ENCODE measurements at places on chromosomes 11 and 22.

DNA sequence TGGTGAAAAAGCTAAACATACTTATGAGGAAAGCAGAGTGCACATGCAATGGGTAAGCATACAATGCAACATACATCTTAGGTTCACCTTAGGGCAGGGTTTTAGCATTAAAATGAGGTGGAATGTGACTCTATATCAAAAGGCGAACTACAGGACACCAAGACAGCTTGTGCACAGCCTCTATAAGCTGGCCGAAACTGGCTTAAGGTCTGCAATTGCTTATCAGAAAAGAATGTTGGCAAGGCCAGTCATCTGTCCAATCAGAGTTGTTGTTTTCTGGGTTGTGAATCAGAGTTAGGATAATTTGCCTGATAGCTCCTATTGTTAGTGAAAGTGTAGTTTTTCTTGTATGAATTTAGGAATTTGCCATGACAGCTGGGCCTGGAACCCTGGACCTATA, 76.5 kb downstream of the LRRC4C start:
- no peak for DNase-seq

- peak; percentile 75 for DNase-seq
These were observed 6.3 kb upstream of the FADS3 start for GRCh38 chr11:61897387-61898246.

DNA sequence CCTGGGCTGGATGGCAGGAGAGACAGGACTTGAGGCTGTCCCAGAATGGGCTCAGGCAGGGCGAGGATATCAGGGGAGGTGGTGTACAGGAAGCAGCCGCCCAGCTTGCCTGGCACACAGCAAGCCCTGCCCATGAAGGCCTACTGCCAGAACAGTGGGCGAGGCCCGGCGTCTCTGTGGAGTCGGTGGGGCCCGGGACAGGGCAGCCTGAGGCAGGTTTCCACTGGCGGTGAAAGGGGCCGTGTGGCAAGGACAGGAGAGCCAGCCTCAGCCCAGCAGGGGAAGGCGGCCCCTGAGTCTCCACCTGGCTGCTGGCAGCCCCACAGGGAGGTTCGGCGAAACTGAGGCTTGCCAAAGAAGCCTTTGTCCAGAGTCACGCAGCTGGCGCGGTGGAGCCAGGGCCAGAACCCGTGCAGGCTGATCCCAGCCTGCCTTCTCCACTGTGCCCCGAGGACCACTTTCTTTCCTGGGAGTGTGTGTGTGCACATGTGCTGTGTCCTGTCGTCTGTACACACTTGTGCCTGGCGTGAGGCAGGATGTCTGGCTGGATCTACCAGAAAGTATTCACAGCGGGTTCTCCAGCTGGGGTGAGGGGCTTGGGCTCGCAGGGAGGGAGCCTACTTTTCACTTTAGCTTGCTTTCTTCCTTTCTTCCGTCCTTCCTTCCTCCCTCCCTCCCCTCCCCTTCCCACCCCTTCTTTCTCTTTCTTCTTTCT, 1.2 kb downstream of the TSPO start:
- DNase-seq = no peak

- no peak for DNase-seq
These were observed 34.5 kb downstream of the TNKS1BP1 start for GRCh38 chr11:57290288-57290687.

GRCh38 chr11:67638535-67639437, 777 bp downstream of the TBX10 start:
- no peak for DNase-seq

DNA sequence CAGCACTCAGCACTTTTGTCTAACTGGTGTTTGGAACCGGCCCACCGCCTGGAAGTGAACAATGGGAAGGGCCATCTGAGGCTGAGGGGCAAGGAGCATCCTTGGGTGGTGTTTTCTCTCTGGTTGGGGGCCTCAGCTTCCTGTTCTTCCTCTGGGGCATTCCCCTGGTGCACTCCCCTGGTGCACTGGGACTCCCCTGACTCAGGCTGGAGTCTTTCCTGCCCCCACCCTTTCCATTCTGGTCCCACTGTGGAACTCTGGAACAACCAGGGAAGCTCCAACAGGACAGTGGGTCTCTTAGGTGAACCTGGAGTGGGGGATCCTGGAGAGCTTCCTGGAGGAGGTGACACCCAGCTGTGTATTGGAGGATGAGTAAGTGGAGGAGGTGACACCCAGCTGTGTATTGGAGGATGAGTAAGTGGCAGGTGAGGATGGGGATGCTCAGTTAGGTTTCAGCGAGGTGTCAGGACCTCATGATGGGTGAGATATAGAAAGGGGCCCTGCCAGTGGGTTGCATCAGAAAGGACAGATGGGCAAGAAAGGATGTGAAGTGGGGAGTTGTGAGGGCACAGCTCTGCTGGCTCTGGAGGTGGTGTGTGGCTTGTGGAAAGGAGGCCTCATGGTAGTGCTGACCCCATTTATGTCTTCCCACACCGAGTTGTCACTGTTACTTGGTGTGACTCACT, 132.1 kb downstream of the OSBP2 start:
- no peak for DNase-seq

- DNase-seq = no peak
These were observed 659.4 kb downstream of the TBC1D22A start for GRCh38 chr22:47421846-47422245.

- no peak for DNase-seq
These were observed 31.6 kb upstream of the KCNQ1OT1 start for GRCh38 chr11:2731130-2732125.

- DNase-seq = no peak
These were observed 66.0 kb upstream of the TIMP3 start for GRCh38 chr22:32735526-32735925.

GRCh38 chr11:79329561-79329960, 111.3 kb downstream of the TENM4 start:
- no peak for DNase-seq

DNA sequence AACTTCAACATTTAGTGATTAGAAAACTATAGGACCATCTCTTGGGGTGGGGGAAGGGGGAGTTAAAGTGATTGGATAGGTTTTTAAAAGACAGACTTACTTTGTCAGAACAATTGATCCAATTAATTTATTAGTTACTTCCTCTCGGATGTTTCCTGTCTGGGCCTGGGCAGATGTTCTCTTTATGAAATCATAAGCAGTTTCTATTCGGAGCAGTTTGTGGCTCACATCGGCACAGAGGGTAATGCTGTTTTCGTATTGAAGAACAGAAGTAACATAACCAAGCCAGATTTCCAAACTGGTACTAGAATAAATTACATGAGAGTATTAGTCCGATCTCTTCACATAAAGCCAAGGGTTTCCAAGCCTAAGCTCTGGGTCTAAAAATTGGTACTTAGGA, 20.6 kb downstream of the PIWIL3 start:
- no peak for DNase-seq

DNA sequence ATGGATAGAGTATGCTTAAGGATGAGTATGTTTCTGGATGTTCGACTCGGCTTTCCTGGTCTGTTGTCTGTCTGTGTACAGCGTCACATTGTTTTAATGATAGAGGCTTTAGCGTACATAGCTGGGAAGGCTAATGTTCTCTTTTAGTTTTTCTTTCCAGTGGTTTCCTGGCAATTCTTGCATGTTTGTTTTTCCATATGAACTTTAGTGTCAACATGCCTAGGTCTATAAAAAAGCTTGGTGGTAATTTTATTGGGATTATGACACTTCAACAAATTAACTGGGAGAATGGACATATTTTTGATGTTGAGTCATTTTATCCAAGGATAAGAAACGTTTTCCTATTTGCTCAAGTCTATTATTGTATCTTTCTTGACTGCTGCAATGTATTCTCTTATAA, 17.6 kb downstream of the F2 start:
- DNase-seq = no peak

DNA sequence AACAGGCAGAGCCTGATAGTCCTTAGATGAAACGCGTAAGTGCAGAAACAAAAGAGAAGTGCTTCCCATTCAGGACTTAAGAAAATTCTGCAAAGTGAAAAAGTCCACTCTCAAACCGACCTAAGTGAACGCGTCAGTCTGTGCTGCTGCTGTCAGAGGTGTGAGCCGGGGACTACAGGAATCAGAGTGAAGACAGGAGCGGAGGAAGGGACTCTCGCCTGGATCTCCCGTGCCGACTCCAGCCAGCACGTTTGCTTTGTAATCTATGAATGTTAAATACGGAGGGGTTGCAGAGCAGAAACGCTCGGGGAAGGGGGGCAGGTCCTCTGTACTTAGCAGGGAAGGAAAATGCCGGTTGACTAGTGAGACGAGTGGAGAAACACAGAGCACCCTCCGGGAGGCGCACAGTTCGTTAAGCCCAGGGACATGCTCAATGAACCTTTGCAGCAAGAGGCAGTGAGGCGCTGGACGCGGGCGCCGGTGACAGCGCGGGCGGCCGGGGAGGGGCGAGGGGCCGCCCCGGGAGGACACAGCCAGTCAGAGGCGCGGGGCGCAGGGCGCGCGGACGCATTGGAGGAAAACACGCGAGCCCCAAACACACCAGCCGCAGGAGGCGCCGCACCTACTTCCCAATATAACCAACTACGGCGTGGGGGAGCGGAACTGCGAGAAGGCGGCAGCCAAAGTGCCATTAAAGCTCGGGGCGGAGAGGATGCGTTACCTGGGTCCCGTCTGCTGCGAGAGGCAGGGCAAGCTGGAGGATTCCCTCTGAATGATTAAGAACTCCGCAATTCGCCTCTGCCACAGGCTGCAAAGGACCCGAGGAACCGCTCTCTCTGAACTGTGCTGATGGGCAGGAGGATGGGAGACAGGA, at the start of gene CNTN5:
Gene CNTN5 (plus strand): TSS at position 598 of the 874 bp plus-strand sequence.
- DNase-seq = no peak

DNA sequence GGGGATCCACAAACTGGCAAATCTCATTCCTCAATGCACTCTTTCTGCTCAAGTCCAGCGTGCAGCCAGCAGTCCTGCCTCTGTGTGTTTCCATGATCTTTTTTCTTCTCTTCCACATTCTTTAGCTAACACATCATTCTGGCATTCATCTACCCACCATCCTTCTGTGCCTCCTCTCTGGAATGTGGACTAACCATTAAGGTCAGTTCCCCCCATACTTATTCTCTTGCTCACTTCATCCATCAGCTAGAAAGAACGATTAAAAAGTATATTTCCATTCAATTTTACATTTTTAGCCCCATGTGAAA, 7.8 kb downstream of the KIRREL3 start:
- no peak for DNase-seq

DNA sequence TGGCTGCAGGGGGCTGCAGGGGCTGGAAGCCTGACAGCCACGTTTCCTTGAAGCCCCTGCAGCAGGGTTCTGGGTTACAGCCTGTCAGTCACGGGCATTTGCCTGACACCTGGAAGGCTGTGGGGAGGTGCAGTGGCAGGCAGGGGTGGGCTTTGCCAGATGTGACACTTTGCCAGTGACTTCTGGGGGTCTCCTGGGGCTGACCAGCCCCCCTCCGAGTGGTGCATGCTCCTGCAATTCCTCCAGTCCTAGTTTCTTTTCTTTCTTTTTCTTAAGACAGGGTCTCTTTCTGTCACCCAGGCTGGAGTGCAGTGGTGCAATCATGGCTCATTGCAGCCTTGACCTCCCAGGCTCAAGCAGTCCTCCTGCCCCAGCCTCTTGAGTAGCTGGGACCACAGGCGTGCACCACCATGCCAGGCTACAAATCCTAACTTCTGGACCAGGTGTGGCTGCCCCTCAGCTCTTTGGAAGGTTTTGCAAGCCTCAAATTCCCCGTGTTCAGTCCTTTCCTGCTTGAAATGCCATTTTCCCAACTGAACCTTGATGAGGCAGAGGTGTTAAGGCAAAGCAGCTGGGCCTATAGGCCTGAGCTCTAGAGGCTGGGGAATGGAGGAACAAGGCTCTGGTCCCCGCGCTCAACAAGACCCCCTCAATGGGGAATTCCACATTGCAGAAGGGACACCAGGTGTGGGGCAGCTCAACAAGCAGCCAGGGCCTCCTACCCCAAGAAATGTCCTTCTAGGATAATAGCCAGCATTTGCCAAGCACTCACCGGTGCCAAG, 20.2 kb upstream of the CHKA start:
- DNase-seq = no peak

DNA sequence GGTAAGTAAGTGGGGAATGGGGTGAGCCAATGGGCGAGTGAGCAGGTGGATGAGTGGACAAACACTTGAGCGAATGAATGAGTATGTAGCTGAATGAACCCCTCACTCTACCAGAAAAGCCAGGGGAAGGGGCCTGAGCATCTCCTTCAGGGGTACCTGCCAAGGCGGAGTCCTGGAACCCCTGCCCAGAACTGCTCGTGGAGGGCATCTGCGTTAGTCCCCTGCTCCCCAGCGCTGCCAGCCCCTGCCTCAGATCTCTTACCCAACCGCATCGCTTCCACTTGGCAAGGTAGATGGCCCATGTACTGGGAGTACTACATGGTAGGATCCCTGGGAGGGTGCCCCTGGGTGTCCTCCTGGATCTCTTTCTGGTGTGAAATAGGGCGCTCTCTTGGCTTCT, 7.4 kb upstream of the ANO1 start:
- DNase-seq = no peak

DNA sequence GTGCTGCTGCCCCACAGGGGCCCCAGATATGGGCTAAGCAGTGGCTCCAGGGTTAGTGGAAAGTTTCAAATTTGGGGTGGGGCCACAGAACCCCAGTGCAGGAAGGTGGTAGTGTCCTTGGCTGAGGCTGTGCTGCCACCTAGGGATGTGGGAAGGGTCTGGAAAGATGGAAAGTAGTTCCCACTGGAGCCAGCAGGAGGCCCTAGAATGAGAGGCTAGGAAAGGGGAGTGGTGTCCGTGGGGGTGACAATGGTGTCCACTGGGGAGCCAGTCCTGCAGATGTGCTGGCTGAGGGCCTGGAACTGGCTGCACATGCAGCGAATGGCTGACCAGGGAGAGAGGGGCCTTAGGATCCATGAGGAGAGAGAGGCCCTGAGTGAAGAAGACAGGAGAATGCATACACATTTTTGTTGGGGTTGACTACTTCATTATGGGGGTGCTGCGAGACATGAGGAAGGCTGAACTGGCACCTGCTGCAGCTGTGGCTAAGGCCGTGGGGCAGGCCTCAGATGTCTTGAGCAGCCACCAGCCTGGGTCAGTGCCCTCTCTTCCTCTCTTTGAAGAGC, 21.1 kb downstream of the RFPL3 start:
- DNase-seq = no peak

GRCh38 chr11:61803889-61804647, 11.4 kb downstream of the FEN1 start:
- DNase-seq = no peak

DNA sequence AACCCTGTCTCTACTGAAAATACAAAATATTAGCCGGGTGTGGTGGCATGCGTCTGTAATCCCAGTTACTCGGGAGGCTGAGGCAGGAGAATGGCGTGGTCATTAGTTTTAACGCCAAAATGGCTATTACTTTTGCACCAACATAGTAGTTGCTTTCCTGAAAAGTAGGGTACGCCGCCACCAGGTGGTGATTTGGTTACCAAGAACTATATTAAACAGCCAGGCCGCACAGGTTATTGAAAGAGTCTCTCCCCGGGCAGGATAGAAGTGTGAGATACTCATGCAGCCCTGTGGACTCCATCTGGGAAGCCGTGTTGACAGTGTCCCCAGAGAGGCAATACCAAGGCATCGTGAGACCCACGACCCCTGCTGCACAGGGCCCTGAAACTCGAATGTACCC, 24.6 kb upstream of the LRRC32 start:
- no peak for DNase-seq
